Stimulated activated CD8-positive, alpha-beta memory T cell treated with anti-CD3 and anti-CD28 coated beads, Interleukin-15, amount 100 ng/mL, for 1 hour (primary cell): ENCODE measurements at places on chromosomes 13 and 19.

GRCh38 chr13:72864142-72865011, 82.4 kb downstream of the PIBF1 start:
- DNase-seq, result no peak

- DNase-seq, result no peak
Observed at GRCh38 chr13:49064476-49064875, 88.8 kb downstream of the FNDC3A start.

DNA sequence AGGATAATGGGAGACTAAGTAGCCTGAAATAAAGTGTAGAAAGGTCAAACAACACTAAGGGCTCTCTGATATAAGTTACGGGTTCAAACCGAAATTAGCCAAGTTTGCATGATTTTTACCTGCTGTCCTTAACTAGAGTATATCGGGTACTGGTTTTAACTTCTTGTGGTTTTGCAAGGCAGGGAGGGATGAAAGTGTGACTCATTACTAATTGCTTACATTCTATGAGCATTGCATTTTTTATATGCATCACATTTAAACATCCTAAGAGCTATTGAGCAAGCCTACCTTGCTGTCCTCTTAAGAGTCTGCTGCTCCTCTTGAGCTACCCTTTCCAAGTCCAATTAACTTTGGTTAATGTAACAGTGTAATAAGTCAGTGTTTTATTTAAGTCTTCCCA, 415.4 kb downstream of the SLITRK5 start:
- no peak for DNase-seq

GRCh38 chr13:48859272-48860105, 116.2 kb upstream of the FNDC3A start:
- DNase-seq, result no peak

DNA sequence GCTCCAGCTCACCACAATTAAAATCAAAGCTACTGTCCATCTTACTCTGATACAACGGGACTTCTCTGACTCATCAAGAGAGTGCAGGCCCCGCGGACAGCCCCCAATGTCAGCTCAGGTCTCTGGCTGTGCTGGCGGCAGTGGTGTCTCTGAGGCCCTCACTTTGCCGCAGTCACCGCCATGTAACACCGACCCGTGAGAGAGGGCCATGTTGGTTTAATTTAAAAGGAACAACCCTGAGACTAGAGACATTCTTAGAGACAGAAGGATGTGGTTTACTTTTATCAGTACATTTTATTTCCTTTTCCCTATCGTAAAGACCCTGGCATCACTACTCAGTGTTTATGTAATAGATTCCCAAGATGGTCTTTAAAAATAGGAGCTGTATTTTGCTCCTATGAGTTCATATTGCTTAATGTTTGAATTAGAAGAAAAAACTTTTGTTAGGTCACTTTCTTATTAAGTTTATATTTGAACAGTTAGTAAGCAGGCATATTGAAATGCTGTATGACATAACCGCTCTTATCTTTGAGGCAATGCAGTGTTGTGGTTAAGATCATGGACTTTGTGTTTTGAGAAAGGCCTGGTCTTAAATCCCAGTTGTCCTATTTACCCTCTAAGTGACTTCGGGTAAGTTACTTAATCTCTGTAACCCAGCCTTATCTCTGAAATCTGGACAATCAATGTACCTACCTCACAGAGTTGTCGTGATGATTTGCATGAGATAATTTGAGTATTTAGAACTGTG, 23.4 kb downstream of the DGKH start:
- no peak for DNase-seq

GRCh38 chr19:42242069-42242511, 312 bp downstream of the GSK3A start:
- DNase-seq, result no peak

GRCh38 chr13:99439850-99440604, 61.2 kb upstream of the TM9SF2 start:
- no peak for DNase-seq

DNA sequence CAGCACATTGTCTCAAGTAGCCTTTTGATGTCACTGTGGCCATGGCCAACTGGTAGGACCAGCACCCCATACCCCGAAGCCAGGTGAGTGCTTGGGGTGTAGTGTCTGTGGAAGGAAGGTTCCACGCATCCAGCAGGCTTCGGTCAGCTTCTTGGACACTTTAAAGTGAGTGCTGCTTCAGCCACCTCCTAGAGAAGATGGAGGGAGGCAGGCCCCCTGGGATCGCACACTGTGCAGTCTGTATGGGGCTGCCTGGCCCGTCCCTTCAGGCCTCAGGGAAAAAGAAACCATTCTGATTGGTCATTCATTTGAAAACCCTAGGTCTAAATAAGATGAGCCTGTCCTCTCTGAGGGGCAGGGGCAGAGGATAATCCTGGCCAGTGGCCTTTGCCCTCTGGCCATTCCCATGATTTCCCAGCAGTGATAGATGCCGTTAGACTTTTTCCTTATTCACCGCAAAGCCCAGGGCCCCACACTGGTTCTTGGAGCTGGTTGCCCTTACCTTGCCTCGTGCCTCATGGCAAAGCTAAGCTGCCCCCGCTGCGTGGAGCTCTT, 30.7 kb downstream of the GATAD2A start:
- no peak for DNase-seq

- DNase-seq, result no peak
Observed at GRCh38 chr19:33441277-33441699, 67.8 kb downstream of the CEBPG start.

DNA sequence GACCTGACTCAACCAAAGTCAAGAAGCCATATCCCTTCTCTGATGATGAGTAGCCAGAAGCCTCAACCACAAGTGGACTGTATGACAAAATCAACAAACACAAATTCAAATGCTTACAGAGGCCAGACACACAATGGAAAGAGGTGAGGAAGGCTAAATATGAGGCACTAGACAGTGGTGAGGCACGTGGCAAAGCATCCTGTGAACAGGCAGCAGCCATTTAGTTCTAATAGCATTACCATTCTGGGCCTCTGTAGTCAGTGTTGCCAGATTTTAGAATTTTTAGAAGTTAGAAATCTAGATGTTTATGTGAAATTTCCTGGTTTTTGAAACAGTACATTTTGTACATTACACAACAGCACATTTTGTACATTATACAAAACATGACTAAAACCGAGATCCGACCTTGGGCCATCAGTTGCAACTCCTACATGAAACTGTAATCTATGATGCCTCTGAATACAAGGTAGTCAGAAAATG, 403.3 kb downstream of the COG6 start:
- DNase-seq, result no peak

- DNase-seq, result no peak
Observed at GRCh38 chr19:38686530-38686888, 39.1 kb downstream of the ACTN4 start.

DNA sequence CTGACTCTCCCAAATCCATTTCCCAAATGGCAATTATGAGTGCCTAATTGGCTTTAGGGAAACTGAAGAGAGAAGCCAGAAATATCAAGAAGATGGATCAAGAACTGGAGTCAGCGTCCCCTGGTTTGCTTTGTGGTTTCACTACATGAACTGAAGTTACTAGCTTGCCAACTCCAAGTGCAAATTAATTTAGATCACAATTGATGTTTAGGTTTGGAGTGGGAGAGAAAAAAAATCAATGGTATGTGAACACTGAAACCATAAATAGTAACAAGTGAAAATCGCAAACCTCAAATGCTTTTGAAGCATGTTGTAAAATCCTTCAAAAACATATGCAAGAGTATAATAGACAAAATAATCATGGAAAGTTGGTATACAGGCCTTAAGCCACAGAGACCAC, 1528.6 kb upstream of the SLC10A2 start:
- no peak for DNase-seq

GRCh38 chr13:43728421-43728820, 58.4 kb downstream of the ENOX1 start:
- no peak for DNase-seq

DNA sequence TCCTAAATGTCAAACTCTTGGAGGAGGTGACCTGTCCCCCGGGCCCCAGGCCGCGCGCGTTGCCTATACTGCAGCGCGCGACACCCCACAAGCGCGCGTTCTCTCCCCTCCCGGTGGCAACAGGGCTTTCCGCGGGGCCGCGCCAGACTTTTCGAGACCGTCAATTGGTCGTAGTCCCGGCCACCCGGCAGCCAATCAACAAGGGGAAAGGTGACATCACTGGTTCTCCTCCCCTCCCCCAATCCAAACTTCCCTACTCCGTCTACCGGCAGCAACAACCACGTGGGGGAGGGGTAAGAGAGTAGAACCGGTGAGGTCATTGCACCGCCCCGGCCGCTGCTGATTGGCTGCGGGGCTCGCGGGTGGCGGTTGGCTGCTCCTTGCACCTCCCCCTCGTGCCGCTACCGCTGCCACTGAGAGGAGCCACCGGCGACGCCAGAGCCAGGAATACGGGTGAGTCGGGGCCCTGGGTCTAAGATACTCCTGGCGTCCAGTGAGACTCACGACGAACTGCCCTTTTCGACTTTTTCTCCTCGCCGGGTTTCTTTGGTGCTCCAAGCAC, 829 bp upstream of the CIC start:
- peak; percentile 95 for DNase-seq

GRCh38 chr19:32497391-32497790, 83.6 kb upstream of the PDCD5 start:
- no peak for DNase-seq

DNA sequence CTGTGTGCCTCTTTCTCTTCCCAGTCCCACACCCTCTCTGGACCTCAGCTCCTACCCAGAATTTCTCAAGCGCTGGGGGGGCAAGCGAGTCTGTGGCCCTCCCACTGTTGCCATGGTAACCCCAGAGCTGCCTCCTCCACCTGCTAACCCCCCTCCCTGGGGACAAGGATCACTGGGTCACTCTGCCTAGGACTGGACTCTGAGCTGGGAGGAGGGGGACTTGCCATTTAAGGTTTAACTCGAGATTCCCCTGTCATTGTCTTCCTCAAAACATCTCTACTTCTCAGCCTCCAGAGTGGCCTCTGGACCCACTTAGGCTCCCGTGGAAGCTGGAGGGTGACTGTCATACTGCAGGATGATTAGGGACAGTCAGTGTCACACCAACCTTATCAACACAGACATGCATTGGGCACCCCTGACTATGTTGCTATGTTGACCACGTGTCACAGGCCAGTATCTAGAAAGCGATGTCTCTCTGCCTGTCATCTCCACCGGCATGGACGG, 2.2 kb downstream of the PALM3 start:
- no peak for DNase-seq

GRCh38 chr19:31316201-31316951, 32.9 kb downstream of the TSHZ3 start:
- DNase-seq, result no peak

DNA sequence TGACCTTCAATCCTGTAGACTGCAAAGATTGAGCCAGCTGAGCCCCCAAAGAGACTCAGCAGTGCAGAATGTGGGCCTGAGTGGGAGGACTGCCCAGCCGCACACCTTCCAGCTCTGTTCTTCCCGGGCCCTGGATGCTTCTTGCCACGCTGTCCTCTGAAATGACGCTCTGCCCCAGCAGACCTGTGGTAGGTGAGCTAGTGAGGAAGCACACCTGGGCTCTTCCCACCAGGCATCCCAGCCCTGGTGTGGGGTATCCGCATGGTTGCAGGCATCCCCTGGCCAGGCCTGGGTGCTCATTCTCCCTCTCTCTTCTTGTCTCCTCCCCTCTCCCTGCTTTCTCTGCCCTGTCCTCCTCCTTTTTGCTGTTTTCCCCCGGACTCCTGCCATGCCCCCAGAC, 9.8 kb upstream of the MZF1 start:
- DNase-seq, result no peak

DNA sequence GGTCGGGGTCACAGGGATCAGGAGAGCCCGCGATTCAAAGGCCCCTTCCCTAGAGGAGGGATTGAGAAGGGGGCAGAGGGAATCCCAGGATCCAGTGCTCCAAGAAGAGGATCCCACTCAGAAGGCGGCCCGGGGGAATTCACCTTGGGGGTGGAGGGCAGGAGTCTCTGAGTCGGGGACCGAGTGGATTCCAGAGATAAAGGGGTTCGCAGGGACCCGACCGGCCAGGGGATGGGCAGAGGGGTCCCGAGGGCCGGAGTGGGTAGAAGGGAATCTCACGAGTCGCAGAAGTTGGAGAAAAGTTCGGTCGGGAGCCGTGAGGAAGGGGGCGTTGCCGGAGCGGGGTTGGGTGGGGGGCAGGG, 261 bp downstream of the PRKD2 start:
- DNase-seq, result no peak

DNA sequence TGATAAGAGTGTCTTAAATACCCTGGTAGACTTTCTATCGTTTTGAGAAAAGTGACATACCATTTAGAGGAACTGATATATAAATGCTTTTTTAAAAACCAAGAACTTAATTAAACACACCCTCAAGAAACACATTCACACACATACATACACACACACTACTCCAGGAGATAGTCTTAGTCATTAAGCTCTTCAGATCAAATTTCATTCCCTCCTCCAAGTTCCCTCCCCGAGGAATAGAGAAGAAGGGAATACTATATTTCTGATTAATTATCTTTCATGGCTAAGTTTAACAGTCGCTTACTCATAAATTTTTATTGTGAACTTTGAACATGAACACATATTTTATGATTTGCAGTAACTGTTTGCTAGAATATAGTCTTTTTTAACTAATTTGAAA, 1109.5 kb downstream of the SLITRK1 start:
- no peak for DNase-seq

DNA sequence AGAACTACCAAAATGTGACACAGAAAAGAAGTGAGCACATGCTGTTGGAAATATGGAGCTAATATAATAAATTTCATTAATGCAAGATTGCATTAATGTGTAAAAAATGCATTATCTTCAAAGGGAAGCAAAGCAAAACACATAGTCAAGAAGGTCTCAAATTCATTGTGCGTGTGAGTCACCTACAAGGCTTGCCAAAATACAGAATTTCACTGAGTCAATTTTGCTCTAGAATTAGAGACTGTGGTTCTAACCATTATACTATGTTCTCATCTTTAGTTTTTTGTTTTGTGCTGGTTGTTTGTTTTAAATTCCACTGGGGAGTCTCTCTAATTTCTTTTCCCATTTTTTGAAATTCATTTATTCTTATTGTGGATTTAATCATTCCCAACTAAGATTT, 149.8 kb upstream of the SLITRK1 start:
- DNase-seq, result no peak

DNA sequence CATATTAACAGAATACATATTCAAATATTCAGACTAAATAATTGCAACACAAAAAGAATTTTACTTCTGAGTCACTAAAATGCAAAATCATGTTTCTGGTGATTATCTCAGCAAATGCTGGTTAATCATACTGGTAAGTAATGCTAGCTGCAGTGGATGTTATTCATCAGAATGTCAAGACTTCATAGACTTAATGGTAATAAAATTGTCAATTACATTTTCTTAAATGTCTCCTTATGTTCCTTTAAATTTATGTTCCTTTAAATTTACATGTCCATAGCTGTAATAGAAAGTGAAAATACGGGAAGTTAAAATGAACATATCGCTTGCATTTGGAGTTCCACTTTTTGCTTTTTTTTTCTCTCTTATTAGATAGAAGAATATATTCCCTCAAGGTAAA, 853.0 kb downstream of the SLITRK6 start:
- no peak for DNase-seq

GRCh38 chr13:77742801-77743200, 45.3 kb downstream of the SLAIN1 start:
- no peak for DNase-seq

DNA sequence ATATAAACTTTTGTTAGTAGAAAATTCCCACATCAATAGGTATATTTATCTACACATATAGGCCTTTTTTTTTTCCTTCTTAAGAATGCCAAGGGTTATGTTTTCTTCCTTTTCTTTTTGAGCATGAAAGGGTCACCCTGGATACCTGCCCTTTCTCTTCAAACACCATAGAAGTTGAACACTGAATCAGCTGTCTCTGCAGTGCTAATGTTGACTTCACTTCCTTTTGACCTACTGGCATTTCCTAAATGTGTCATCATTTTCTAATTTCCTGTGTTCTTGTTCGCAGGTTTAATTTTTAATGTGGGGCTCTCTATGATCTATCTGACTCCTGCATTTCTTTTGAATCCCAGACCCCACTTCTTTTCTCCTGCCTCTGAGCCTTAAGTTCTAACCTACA, 532.0 kb downstream of the GPC6 start:
- no peak for DNase-seq
